ENCODE measurements at places on chromosomes 7 and 10.

GRCh38 chr10:1208366-1209311 is 152.5 kb downstream of the WDR37 start:
- no peak for DNase-seq

- no peak for DNase-seq
Measured at GRCh38 chr7:128840326-128841170, 10.3 kb downstream of the FLNC start.

- DNase-seq, result no peak
Measured at GRCh38 chr10:124109261-124109660, 15.9 kb upstream of the CHST15 start.

DNA sequence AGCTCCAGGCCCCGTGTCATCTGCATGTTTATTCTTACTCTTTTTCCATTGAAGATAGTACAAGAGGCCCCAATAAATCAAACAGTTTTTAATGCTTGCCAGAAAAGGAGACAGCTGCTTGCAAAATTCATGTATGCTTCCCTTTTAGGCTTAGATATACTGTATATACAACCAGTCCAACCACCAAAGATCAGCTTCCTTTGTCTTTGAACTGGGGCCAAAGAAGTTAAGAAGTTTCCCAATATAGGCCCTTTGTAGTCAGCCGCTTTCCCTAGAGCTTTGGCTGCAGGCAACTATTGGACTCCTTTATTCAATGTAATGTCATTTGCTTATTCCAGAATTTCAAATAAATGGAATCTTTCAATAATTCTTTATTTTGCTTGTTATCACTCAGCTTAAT is 1395.0 kb downstream of the GATA3 start:
- no peak for DNase-seq

- DNase-seq, result no peak
Measured at GRCh38 chr7:140640060-140640637, 464 bp downstream of the DENND2A start.

Measured in amniotic epithelial cell (primary cell).